ENCODE measurements at places on chromosomes 13 and 19. TPM values are rescaled to one million over a fixed set of nuclear protein-coding genes. Genes with fewer than 3 reads are reported as not detected.

DNA sequence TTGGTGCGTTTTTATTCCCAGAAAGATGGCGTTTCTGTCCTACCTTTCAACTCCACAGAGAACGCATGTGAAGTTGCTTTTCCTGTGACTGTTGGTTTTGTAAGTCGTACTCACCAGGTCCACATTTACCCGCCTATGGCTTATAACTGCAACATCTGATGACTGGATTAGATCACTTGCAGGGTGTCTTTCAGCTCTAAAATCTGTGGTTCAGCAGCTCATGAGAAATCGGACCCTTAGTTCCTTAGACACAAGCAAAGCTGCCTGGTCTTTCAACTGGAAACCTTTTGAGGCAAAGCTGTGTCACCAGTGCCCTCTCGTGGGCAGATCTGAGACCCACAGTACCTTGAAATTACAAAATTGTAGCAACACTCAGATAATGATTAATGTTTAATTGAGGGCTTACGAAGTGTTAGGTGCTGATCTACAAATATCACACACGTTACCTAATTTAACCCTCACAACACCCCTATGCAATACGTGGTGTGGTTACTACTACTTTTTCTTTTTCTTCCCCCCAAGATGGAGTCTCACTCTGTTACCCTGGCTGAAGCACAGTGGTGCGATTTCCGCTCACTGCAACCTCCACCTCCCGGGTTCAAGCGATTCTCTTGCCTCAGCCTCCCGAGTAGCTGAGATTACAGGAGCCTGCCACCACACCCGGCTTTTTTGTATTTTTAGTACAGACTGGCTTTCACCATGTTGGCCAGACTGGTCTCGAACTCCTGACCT is 65.4 kb downstream of the RUBCNL start:
- DNase-seq = no peak

- DNase-seq = no peak
Measured at GRCh38 chr19:45601115-45601514, 897 bp downstream of the GPR4 start.

- peak; percentile 45 for DNase-seq
Measured at GRCh38 chr13:33678906-33679657, 138.9 kb upstream of the RFC3 start.

- no peak for DNase-seq
Measured at GRCh38 chr19:14310055-14310454, 71.2 kb upstream of the ADGRE5 start.

GRCh38 chr19:16190198-16190597 is 5.0 kb downstream of the FAM32A start:
- no peak for DNase-seq

DNA sequence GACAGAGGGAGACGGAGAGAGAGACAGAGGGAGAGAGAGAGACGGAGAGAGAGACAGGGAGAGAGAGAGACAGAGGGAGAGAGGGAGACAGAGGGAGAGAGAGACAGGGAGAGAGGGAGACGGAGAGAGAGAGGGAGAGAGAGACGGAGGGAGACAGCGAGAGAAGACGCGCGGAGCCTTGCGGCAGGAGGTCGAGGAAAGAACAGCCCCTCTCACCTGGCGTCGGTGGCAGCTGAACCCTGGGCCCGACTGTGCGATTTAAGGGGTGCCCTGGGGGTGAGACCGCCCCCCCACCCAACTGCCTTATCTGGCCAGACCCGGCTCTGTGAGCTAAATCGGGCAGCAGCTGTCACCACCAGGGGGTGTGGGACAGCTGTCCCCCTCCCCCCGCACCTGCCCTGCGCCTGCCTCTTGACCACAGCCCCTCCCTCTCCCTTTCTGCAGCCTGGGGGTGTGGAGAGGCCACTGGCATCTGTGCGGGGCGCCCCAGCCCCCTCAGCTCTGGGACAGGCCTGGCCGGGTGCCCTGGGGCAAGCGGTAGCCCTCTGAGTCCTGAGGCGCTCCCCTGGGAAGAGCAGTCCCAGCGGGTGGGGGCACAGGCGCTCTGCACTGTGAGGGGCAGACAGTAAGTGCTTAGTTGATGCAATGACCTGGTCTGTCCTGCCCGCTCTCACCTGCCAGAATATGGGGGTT is 10.8 kb downstream of the JOSD2 start:
- DNase-seq = no peak

- DNase-seq = no peak
Measured at GRCh38 chr13:43805681-43806128, 18.9 kb upstream of the ENOX1 start.

GRCh38 chr19:33301144-33301899 is 1.0 kb downstream of the CEBPA start:
- DNase-seq = no peak

DNA sequence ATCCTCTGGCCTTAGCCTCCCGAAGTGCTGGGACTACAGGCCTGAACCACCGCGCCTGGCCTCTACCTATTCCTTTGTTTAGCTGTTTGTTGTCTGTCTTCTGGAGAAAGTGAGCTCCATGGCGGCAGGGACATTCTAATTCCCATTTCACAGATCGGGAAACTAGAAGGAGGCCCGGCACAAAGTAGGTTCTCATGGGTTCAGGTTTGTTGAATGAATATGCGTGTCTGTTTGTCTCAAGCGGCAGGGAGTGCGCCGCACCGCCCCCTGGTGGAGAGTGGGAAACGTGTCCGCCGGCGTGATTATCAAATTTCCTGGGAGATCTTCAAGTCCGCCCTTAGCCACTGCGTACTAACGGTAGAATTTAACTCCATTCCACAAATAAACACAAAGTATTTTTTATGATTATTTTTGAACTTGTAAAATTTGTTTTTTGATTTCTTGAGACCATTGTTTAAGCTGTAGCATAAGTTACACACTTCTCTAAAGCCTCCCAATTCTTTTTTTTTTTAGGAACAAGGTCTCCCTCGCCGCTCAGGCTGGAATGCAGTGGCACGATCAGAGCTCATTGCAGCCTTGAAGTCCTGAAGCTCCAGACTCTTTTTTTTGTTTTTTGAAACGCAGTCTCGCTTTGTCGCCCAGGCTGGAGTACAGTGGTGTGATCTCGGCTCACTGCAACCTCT is 8.9 kb upstream of the CCDC9 start:
- peak; percentile 75 for DNase-seq

CRX gene
- not detected for total RNA-seq

SIAH3 gene
- not detected for total RNA-seq

All from activated B cell treated with CpG ODN at 0.5 μM for 24 hours (primary cell).